ENCODE measurements at places on chromosomes 3 and 15.

DNA sequence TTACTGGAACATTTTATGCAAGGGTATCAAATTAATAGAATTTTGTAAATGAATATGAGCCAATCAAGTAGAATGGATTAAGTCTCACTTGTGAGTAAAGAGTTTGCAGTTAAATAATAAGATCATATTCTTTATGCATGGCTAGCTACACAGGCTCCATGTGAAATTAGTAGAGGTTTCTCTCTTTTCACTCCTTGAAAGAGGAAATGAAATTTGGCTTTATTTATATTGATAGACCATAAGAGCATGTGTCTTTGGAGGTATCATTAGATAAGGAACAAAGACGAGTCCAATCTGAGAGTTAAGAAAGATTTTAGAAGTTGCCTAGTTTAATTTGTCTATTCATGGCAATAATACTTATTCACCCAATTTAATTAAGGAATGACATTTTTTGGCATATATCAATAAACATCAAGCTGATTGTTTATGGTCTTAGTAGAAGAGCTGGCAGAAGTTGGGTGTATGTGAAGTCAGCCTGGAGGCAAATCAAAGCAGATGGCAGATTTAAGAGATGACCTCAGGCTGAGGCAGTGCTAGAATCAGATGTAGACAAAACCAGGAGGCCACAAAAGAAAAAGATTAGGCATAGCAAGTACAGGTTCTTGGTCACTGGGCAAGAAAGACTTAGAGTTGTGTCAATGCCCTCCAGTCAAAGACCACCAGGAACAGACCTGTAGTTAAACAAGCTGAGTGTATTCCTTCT lies 406.5 kb upstream of the ARHGEF26 start:
- no peaks in the 10 kb centered on the region for H3K4me1 ChIP-seq
- no peak for DNase-seq

DNA sequence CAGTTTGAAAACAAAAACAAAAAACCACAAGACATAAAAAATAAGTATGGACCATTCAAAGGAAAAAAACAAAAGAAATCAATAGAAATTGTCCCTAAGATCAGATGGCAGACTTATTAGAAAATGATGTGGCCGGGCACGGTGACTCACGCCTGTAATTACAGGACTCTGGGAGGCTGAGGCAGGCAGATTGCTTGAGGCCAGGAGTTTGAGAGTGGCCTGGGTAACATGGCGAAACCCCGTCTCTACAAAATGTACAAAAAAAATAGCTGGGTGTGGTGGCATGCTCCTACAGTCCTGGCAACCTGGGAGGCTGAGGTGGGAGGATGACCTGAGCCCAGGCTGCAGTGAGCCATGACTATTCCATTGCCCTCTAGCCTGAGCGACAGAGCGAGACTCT lies 16.6 kb downstream of the SPCS1 start:
- H3K4me1 ChIP-seq, result no peaks in the 10 kb centered on the region
- DNase-seq, result no peak
- no peak overlapping the region for H3K27ac ChIP-seq
- no peak overlapping the region for H3K4me3 ChIP-seq
- H3K27me3 ChIP-seq, result no peaks in the 10 kb centered on the region
- H3K36me3 ChIP-seq, result peaks cover 4% of the 10 kb centered on the region

GRCh38 chr3:67335813-67336212 lies 318.6 kb downstream of the SUCLG2 start:
- no peaks in the 10 kb centered on the region for H3K27me3 ChIP-seq
- H3K36me3 ChIP-seq, result no peaks in the 10 kb centered on the region
- no peak overlapping the region for H3K4me3 ChIP-seq
- no peak for DNase-seq

DNA sequence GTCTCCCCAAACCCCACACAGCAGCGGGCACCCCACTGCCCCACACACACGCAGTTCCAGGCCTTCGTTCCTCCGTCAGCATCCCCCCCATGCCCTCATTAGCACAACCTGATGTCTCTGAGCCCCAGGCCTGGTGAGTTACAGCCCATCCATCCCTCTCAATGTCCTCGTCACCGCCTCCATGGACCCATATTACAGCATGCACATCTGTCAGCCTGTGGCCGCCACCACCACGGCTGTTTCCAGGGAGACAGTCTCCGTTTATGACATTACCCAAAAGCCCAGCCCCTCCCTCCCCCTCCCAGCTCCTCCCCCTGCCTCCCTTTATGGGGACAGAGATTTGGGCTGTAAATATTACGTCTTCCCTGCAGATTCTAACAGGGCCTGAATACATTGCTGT lies 143.1 kb upstream of the LINGO1 start:
- H3K4me3 ChIP-seq, result no peak overlapping the region
- no peak for DNase-seq
- no peaks in the 10 kb centered on the region for H3K27me3 ChIP-seq
- no peaks in the 10 kb centered on the region for H3K4me1 ChIP-seq

GRCh38 chr3:98966862-98967546 lies 65.5 kb upstream of the DCBLD2 start:
- H3K4me3 ChIP-seq, result no peak overlapping the region
- no peaks in the 10 kb centered on the region for H3K4me1 ChIP-seq
- no peaks in the 10 kb centered on the region for H3K36me3 ChIP-seq
- no peak overlapping the region for H3K27ac ChIP-seq

DNA sequence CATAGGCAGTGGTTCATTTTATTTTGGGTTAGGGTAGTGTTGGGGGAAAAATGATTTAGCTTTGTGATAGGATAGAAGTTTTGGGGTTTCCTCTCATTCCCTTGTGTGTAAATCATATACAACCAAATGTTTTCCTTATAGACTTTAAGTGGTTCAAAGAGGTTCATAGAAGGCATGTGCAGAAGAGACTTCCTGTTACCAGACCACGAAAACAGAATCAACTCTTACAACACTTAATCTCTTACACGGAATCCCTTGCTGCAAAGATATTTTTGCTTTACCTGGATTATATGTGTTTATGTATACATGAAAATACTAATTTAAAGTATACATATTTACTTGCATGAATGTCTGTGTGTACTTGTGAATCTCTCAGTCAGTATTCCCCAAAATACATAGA lies 2.9 kb downstream of the TMOD2 start:
- no peaks in the 10 kb centered on the region for H3K36me3 ChIP-seq
- no peak overlapping the region for H3K27ac ChIP-seq
- DNase-seq, result no peak
- H3K4me1 ChIP-seq, result peaks cover 15% of the 10 kb centered on the region
- H3K27me3 ChIP-seq, result no peaks in the 10 kb centered on the region
- H3K4me3 ChIP-seq, result no peak overlapping the region

DNA sequence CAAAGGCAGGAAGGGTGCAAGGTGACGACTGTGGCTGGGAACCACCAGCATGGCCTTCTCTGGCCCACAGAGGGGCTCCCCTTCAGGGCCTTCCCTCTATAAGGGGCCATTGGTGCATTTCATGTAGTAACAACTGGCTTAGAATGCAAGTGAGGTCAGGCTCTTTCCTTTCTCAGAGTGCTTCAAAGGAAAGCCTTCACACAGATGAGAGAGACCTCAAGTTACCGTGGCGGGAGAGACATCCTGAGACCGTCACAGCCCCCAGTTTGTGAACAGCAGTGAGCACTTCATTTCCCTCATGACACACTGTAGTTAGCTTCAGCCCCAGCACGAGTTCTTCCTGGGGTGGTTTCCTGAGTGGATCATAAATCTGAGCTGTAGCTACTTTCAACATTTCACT lies 96.6 kb upstream of the LIMD1 start:
- no peak for DNase-seq
- H3K27me3 ChIP-seq, result no peaks in the 10 kb centered on the region
- no peak overlapping the region for H3K4me3 ChIP-seq
- H3K36me3 ChIP-seq, result peaks cover 5% of the 10 kb centered on the region

DNA sequence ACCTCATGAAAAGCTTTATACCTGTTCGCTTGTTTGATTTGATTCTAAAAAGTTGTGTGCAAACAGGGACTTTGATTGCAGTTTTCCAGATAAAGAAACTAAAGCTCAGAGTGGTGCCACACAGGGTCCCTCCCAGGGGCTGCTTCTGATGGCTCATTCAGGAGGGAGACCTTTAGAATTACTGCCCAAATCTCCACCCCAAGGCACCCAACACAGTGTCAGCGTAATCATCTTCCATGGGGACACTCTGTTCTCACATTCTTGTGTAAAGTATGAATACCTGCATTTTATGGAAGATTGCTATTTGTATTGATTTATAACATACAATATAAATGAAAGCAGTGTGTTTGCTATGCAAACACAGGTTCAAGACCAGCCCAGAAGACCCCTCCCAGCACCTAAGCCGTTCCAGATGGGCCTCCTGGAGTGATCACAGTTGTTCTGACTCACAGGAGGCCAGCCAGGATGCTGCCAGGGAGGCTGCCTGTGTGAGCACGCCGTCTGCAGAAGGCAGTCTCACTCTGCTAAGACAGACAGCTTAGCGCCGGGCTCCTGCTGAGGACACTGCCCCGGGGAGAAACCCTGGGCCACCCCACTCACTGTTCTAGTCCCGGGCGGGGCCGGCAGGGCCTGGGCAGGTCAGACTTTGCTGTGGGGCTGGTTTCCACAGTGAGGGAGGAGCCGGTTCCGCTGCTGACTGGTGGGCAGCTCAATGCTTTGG lies 185.6 kb downstream of the FAM43A start:
- H3K4me3 ChIP-seq, result no peak overlapping the region
- no peak for DNase-seq
- H3K27me3 ChIP-seq, result no peaks in the 10 kb centered on the region
- no peaks in the 10 kb centered on the region for H3K36me3 ChIP-seq
- H3K27ac ChIP-seq, result no peak overlapping the region
- H3K4me1 ChIP-seq, result peaks cover 22% of the 10 kb centered on the region

Data from thoracic aorta (tissue), 2 donors.